ENCODE measurements at places on chromosomes 12 and 14. TPM values are rescaled to one million over a fixed set of nuclear protein-coding genes. Genes with fewer than 3 reads are reported as not detected.

The SOAT2 gene
- 0.21 TPM for total RNA-seq

The LRIG3 gene
- 111 TPM for total RNA-seq

GRCh38 chr14:55451950-55452349, 11.5 kb upstream of the TBPL2 start:
- DNase-seq = no peak

GRCh38 chr12:81759190-81760051, at the start of gene PPFIA2:
Gene PPFIA2 (minus strand): TSS chr12:81759350.
- DNase-seq = peak; percentile 77

GRCh38 chr12:29732191-29732590, 51.6 kb downstream of the TMTC1 start:
- peak; percentile 53 for DNase-seq

- DNase-seq = no peak
These were observed 153.4 kb upstream of the AEBP2 start for GRCh38 chr12:19285793-19286448.

- no peak for DNase-seq
These were observed 194.7 kb downstream of the BCL11B start for GRCh38 chr14:99077076-99077843.

DNA sequence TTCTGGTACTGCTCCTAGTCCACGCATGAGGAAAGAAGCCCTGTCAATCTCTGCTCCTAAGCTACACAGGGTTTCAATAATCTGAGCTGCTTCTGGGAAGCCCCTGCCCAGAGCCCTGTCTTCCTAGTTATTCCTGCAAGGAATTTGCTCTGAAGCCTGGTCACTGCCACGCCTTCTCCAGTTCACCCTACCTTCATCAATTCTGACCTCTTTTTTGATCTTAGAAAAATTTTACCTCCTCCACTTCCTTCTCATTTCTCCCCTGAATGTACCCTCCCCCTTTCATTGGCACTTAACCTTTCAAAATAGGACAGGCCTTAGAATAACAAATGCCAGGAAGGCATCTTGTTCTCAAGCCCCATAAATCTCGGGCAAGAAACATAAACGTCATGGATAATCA, 14.9 kb upstream of the LRRK2 start:
- DNase-seq = no peak

DNA sequence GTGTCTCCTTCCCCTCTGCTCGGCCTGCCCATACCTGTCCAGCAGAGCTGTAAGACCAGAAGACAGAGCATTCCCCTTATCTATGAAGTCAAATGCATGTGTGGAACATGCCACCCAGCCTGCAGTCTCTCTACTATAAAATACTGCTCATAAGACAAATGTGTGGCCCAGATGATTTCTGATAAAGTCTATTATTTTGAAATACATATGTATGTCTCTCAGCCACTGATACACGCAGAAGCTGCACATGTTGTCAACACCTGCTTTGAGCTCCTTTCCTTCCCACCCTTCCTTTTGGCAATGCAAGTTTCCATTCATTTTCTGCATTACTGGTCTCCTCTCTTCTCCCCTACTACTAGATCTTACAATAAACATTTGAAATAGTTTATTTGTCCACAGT, 38.8 kb downstream of the NTF3 start:
- no peak for DNase-seq

DNA sequence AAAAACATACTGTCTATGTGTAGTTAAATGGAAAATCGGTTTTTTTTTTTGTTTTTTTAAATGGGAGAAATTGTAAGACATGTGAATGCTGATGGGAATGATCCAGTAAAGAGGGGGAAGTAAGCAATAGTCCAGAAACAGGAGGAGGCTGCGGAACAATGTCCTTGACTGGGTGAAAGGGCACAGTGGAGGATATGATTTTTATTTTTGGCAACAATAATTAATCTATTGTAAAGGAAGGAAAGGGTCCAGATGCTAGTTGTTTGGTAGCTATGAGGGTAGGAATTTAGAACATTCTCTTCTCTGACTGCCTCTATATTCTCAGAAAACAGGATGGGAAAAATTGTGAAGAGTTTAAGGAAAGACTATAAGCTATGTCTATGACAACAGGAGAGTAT, 76.6 kb downstream of the RPL10L start:
- DNase-seq = no peak

Measured in lung (tissue), 17 donors.